ENCODE measurements at places on chromosomes 4 and X.

DNA sequence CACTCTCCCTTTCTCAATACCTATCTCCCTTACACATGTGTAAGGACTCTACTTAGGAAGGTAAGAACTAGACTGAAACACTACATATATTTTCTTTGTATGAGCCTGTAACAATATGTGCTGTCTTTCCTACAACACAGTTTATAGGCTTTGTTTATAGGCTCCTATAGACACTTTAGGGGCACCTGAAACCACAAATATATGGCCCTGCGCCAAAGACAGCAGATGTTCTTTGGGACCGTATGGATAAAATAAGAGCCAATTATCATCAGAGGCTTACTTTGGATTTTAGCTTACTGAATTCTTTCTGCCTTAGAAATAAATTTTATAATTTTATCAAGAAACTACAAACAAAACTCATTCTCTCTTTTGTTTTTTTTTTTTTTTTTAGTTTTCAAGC is 16.6 kb upstream of the CXCL3 start:
- DNase-seq = no peak

DNA sequence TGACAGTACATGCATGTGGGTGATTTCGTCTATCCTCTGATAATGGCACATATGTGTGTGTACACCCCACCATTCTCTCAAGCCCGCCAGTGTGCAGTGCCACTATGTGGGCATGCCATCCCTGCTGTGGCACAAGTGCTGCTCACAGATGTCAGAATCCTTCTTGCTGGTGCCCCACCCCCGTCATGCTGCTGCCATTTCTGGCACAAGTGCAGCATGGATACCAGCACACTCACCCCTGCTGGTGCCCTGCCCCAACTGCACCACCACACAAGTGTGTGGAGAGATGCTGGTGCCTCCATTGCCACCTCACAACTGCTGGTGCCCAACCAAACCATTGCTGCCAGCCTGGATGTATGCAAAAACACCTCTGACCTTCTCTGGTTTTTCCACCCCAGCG is 1133.8 kb downstream of the TECRL start:
- no peak for DNase-seq

- DNase-seq = no peak
These were observed 231.5 kb downstream of the TRIML1 start for GRCh38 chr4:188370777-188371176.

DNA sequence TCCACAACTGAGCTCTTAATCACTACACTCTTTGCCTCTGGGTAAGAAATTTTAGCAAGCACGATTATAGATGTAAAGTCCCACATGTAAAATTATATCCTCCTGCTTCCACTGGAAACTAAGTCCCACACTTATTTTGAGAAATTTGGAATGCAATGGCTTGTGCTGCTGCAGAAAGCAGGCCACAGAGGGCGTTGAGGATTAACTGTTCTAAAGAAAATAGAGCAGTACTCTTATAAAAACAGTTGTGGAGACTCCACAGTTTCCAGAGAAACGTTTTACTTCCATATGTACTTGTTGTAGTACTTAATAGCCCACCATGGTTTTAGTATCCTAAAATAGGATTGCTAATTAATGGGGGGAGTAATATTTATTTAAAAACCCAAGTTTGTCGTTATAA is 1.7 kb upstream of the CENPC start:
- no peak for DNase-seq

GRCh38 chr4:141041021-141041476 is 92.2 kb downstream of the RNF150 start:
- DNase-seq = no peak

GRCh38 chrX:150365051-150365989 is 2.2 kb downstream of the MAMLD1 start:
- peak; percentile 80 for DNase-seq

- DNase-seq = no peak
These were observed 32.9 kb downstream of the TMEM150C start for GRCh38 chr4:82528868-82529267.

- DNase-seq = peak; percentile 53
These were observed 69.2 kb downstream of the SORBS2 start for GRCh38 chr4:185742766-185743165.

DNA sequence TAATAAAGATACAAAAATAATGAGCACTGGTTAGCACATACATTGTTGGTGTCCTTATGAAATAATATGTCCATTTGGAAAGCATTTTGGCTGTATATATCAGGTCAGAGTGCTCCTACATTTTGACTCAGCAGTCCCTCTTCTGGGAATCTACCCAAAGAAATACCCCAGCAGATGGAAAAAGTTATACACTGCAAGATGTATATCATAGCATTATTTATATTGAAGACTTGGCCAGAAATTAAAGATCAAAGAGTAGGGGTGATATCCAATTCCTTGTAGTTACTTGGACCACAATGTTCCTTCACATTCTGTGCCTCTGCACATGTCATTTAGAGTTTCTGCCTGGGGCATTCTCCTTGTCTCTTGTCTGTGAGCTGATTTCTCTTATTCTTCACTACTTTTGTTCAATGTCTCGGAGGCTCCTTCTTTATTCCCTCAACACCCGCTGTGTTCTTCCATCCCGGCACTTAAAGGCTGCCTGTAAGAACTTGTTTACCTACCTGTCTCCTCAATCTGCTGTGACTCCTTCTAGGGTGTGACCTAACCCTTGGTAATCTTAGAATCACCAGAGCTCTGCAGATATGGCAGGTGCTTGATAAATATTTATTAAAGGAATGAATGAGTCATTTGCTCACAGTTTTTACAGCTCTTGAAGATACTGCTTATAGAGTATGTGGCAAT is 3.1 kb upstream of the TSPAN5 start:
- DNase-seq = no peak

GRCh38 chr4:153579872-153580271 is 104.2 kb upstream of the TLR2 start:
- DNase-seq = no peak

GRCh38 chrX:104482757-104483156 is 83.2 kb upstream of the IL1RAPL2 start:
- DNase-seq = no peak

DNA sequence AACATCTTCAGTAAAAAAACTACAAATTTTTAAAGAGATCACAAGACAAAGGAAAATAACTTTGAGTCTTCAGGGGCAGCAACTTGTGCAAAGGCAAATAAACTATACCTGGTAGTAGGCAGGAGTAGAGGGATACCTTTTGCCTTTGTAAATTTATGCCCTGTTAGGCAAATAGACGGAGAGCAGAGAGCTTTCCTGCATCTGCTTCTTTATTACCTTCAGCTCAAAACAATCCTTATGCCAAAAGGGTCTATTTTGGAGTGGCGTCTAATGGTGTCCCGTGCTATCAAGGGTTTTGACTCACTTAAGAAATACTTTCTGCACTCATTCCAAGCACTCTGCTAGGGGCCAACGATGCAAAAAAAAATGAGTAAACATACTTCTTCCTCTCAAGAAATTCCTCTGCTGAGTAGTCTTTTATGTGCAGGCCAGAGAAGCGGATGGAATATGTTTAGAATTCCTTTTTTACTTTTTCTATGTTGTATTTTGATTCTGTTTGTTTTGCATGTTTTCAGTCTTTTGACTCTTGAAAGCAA is 131.9 kb downstream of the ANXA5 start:
- DNase-seq = no peak

DNA sequence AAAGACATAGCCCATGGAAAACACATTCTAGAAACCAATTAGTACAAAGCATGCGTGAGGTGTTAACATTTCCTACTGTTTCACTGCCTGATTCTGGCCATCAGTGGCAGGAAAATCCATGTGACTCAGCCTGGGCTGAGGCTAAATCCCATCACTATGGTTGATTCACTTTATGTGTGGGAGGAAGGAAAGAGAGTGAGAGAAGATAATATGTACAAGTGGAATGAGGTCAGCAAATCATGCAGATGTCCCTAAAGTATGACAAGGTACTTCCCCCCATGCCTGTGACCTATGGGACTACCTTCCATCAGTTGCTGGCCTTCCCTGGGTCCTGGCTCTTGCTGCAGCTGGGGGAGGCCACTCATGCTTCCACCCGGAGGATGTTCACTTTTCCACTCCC is 64.2 kb upstream of the MAP3K15 start:
- no peak for DNase-seq

DNA sequence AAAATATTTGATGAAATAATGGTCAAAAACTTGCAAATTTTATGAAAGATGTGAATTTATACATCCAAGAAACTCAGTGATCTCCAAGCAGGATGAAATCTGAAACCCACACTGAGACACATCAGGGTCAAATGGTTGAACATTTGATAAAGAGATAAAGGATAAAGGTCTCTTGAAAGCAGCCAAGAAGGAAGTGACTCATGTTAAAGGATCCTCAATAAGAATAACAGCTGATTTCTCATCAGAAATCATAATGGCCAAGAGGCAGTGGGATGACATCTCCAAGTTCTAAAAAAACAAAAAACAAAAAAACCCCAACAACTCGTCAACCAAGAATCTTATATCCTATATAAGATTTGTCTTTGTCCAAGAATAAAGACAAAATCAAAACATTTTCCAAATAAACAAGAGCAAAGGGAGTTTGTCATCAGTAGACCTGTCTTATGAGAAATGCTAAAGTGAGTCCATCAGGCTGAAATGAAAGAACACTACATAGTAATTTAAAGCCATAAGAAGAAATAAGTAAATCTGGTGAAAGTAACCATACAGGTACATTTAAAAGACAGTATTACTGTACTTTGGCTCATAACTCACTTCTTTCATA is 121.7 kb downstream of the PDS5A start:
- no peak for DNase-seq

- DNase-seq = peak; percentile 32
These were observed 48.7 kb downstream of the NOP14 start for GRCh38 chr4:2914256-2915126.

DNA sequence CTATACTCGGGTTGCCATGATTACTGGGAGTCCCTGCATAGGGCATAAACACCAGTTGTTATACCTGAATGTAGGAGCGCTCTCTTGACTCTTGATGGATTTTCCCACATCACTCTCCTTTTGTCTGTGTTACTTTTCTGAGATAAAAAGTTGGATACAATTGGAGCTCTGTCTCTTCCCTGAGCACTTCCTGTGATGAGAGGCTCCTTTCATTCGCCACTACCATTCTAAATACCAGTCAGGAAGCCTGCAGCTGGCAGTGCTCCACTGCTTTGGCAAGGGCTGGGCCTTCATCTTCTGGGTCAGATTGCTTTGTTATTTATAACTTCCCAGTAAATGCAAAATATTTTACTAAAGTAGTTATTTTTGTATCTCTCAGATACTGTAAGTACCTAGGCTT is 13.9 kb downstream of the TCEANC start:
- DNase-seq = no peak

GRCh38 chr4:155973639-155974475 is 20.2 kb upstream of the CTSO start:
- no peak for DNase-seq

- no peak for DNase-seq
These were observed 148.7 kb downstream of the RELL1 start for GRCh38 chr4:37537484-37537883.

- DNase-seq = no peak
These were observed 327.3 kb upstream of the ARX start for GRCh38 chrX:25343060-25343459.

- DNase-seq = no peak
These were observed 211.5 kb downstream of the PDGFRA start for GRCh38 chr4:54440394-54441136.

DNA sequence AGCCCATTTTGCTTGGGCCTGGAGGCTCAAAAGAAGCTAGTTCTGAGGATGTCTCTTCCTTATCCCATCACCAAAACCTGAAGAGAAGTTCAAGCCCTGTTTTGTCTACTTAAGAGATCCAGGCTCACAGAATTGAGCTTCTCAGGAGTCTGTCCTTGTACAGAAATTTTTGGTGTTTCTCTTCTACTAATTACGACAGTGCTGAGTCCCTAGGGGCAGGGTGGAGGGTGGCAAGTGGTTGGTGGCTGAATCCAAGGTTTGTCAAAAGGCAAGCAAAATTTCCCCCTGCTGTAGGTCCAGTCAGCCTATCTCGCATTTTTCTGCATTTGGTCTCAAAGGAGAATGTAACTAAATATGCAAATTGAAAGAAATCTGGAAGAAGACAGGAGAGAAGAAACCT is 377.9 kb downstream of the SMARCA1 start:
- DNase-seq = no peak

GRCh38 chrX:153925387-153925738 is 701 bp downstream of the ARHGAP4 start:
- no peak for DNase-seq

- no peak for DNase-seq
These were observed 222.5 kb downstream of the AFF2 start for GRCh38 chrX:148722966-148723365.

GRCh38 chr4:14247767-14248166 is 620.2 kb upstream of the BOD1L1 start:
- no peak for DNase-seq

- DNase-seq = no peak
These were observed 17.2 kb downstream of the EDNRA start for GRCh38 chr4:147498031-147498660.

Data from right lobe of liver (tissue), 6 donors.